ENCODE measurements at places on chromosomes 3 and 15.

DNA sequence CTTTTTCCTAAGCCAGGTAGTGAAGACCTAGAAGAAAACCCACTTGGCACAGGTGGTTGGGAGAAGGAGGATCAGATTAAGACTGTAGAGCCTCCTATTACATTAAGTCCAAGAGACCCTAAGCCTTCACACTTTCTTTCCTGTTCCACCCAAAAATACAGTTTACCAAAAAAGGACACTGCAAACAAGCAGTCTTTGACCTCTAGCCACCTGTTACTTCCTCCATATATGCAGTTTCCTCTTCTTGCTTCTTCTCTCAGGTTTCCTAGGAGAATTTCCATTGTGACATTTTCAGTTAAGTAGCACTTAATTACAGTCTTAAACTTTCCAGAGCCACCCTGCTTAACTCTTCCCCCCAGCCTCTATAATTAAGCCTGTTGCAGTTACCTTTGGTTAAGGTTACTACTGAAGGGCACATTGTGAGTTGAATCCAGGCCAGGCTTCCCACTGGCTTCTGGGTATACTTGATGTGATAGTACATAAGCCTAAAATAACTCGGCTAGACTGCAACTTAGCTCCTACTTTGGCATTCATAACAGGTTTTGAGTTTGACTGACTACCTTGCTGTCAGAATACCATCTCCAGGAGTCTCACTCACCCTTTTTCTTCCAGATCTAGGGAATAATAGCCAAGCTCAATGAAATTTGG lies 114.2 kb upstream of the UMPS start:
- H3K27ac ChIP-seq, result no peak overlapping the region
- H3K4me3 ChIP-seq, result no peak overlapping the region
- H3K36me3 ChIP-seq, result no peaks in the 10 kb centered on the region
- no peaks in the 10 kb centered on the region for H3K27me3 ChIP-seq
- H3K4me1 ChIP-seq, result 0 out of 2 replicates have a peak, but pooled peaks cover 1% of the 10 kb centered on the region

DNA sequence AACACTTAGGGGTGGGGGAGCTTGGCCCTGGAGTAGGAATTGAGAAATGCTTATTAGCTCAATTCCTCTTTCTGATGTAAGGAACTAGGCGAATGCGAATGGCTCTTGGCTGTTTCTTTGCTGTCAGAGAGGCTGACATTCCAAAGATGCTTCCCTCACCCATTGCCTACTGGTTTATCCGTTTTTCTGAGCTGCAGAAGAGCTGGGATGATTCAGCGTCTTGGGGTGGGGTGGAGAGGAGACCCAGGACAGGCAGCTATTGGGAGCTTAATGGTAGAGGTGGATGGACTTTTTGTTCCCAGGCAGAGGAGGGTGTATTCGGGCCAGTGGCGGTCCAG lies 9.8 kb downstream of the PLEKHO2 start:
- no peak overlapping the region for H3K4me3 ChIP-seq
- peaks cover 16% of the 10 kb centered on the region for H3K36me3 ChIP-seq
- DNase-seq, result no peak
- H3K27me3 ChIP-seq, result no peaks in the 10 kb centered on the region

- no peaks in the 10 kb centered on the region for H3K4me1 ChIP-seq
- no peaks in the 10 kb centered on the region for H3K27me3 ChIP-seq
- DNase-seq, result no peak
- no peaks in the 10 kb centered on the region for H3K36me3 ChIP-seq
Measured at GRCh38 chr15:57486833-57487232, 104.9 kb upstream of the MYZAP start.

DNA sequence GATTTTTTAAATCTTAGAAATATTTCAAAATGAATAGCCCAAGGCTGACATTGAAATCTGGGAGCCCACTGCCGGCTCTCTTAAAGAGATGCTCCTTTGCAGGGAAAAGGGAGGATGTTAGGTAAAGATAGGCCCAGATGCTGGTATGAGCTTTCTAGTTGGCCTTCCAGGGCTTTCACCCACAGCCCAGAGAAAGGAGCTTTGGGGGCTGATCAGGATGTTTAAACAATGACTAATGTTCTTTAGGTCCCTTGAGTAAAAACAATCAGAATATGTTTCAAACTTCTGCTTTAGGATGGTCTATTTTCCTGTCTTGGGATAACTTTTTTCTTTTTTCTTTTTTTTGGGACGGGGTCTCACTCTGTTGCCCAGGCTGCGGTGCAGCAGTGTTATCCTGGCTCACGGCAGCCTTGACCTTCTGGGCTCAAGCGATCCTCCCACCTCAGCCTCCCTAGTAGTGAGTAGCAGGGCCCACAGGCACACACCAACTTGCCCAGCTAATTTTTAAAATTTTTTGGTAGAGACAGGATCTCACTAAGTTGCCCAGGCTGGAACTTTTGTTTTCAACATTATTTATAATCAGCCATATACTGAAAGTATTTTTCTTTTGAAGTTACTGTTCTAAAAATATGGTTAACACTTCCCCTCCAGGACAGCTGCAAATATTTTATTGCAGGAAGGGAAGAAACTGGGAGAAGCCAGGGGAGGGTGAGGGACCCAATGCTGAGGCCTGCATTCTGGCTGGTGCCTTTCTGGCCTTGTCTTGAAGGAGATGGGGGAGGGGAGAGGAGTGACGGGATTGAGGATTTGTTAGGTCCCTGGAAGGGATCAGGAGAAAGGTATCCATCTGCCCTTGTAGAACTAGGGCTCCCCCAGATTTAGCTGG lies 70.1 kb downstream of the TRAK1 start:
- H3K36me3 ChIP-seq, result no peaks in the 10 kb centered on the region

GRCh38 chr3:196792771-196793170 lies 53.1 kb downstream of the PAK2 start:
- no peaks in the 10 kb centered on the region for H3K27me3 ChIP-seq
- H3K36me3 ChIP-seq, result no peaks in the 10 kb centered on the region
- DNase-seq, result no peak
- H3K27ac ChIP-seq, result no peak overlapping the region
- H3K4me3 ChIP-seq, result no peak overlapping the region
- peaks cover 2% of the 10 kb centered on the region for H3K4me1 ChIP-seq

DNA sequence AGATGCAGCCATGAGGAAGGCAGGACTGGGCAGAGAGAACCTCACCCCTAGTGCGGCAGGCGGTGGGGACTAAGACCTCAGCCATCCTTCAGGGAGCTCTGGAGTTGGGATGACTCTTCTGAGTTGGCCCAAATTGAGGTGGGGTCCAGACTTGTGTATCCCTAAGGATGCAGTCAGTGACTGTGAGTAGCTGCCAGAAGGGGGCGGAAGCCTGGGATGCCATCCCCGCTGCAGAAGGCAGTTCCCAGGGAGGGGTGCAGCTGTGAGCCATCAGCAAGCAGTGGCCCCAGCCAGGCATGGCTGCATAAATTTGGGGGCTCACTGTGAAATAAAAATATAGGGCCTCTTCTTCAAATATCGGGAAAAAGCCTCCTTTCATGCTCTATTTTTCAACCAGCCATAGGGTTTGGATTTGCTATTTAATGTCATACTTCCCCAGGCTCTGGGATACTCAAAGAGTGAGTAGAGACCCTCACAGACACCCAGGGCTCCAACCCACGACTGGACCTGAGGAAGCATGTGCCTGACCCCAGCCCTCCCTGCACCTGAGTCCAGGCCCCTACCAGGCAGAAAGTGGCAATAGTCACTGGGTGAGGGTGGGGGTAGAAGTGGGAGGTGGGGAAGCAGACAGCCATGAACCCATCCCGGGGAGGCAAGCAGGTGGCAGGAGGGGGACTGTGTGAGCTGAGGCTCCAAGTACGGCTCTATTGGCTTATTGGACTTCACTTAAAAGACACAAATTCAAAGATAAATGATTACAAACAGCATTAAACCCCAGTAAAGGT lies 30.5 kb downstream of the GRK7 start:
- DNase-seq, result peak; percentile 50
- no peaks in the 10 kb centered on the region for H3K27me3 ChIP-seq
- H3K4me1 ChIP-seq, result peaks cover 10% of the 10 kb centered on the region
- no peaks in the 10 kb centered on the region for H3K36me3 ChIP-seq

GRCh38 chr3:137105277-137105977 lies 147.6 kb downstream of the IL20RB start:
- H3K27ac ChIP-seq, result no peak overlapping the region
- DNase-seq, result peak; percentile 72
- no peaks in the 10 kb centered on the region for H3K36me3 ChIP-seq

DNA sequence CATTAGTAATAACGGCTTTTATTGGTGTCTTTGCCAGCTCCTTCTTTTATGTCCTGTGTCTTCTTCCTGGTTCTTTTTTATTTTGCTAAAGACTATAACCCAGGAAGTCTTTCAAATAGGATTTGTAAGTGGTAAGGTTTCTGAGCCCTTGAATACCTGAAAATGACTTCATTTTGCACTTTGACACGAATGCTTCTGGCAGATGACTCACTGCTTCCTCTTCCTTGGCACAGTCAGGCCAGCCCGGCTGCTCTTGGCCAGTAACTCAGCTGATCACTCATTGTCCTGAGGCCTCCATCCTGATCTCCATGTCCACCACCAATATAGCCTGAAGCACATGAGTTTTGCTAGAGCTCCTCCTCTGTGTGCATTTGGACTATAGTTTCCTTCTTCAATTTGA lies 48.7 kb upstream of the NR2E3 start:
- no peaks in the 10 kb centered on the region for H3K36me3 ChIP-seq
- H3K4me1 ChIP-seq, result no peaks in the 10 kb centered on the region
- no peak for DNase-seq
- H3K4me3 ChIP-seq, result no peak overlapping the region
- no peak overlapping the region for H3K27ac ChIP-seq

GRCh38 chr3:82000773-82001172 lies 239.3 kb upstream of the GBE1 start:
- no peaks in the 10 kb centered on the region for H3K36me3 ChIP-seq
- H3K27ac ChIP-seq, result no peak overlapping the region
- H3K4me3 ChIP-seq, result no peak overlapping the region
- DNase-seq, result no peak
- no peaks in the 10 kb centered on the region for H3K27me3 ChIP-seq

- no peak overlapping the region for H3K27ac ChIP-seq
- H3K4me3 ChIP-seq, result no peak overlapping the region
- peaks cover 2% of the 10 kb centered on the region for H3K4me1 ChIP-seq
- no peak for DNase-seq
- no peaks in the 10 kb centered on the region for H3K27me3 ChIP-seq
Measured at GRCh38 chr3:169404520-169404890, 259.0 kb downstream of the MECOM start.

DNA sequence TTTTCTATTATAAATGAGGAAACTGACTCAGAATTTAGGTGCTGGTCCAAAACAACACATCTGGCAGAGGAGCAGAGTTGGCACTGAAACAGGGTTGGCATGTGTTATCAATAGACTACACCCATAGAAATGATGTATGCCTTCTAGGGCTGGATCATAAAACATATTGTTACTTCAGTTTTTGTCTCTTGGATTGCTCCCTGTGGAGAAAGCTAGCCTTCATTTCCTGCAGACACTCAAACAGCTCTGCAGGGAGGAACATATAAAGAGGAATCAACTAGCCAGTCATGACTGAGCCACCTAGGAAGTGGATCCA lies 507 bp upstream of the MRPL3 start:
- H3K27me3 ChIP-seq, result no peaks in the 10 kb centered on the region
- DNase-seq, result no peak
- no peak overlapping the region for H3K27ac ChIP-seq
- H3K4me1 ChIP-seq, result no peaks in the 10 kb centered on the region

DNA sequence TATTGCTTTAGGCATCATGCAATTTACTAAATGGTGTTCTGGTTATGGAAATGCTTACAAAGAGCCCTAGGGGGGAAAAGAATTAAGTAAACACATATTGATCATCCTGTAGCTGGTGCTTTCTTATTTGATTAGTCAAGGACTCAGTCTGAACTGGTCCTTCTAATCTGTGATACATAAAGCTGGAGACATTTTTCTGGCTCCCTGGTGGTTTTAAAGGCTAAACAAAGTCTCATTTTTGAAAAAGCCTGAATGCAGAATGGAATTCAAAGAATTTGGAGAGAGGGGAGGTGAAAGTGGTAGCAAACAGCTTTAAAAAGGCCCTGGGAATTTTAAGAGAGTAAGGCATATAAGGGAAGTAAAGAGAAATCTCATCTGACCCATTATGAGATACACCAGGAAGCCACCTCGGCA lies 149.7 kb downstream of the RBMS3 start:
- no peaks in the 10 kb centered on the region for H3K27me3 ChIP-seq
- H3K36me3 ChIP-seq, result no peaks in the 10 kb centered on the region
- H3K4me3 ChIP-seq, result no peak overlapping the region
- no peak for DNase-seq

DNA sequence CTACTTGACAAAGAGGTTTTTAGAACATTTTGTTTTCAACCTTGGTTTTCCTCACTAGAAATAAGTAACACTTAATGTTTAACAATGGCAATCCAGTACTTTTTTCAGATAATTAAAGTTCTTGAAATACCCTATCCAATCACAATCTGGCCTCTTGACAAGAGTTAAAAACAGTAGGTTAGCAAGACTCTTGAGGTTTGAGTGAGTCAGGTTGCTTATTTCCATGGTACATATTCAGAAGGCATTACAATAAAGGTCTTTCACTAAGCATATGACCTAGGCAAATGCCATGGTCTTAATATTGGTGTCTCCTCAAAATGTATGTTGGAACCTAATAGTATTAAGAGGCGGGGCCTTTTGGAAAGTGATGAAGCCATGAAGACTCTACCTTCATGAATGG lies 5.6 kb downstream of the SUCNR1 start:
- no peak overlapping the region for H3K4me3 ChIP-seq
- no peak for DNase-seq
- no peaks in the 10 kb centered on the region for H3K27me3 ChIP-seq
- no peaks in the 10 kb centered on the region for H3K36me3 ChIP-seq

- H3K4me1 ChIP-seq, result peaks cover 3% of the 10 kb centered on the region
- no peaks in the 10 kb centered on the region for H3K36me3 ChIP-seq
- H3K27me3 ChIP-seq, result no peaks in the 10 kb centered on the region
Measured at GRCh38 chr3:195003006-195003892, 267.7 kb downstream of the XXYLT1 start.

GRCh38 chr15:80876348-80876674 lies 97.1 kb downstream of the CEMIP start:
- no peaks in the 10 kb centered on the region for H3K36me3 ChIP-seq
- H3K4me1 ChIP-seq, result no peaks in the 10 kb centered on the region
- DNase-seq, result no peak
- H3K27ac ChIP-seq, result no peak overlapping the region

GRCh38 chr3:40725031-40725430 lies 200.3 kb downstream of the ZNF621 start:
- H3K27me3 ChIP-seq, result 0 out of 2 replicates have a peak, but pooled peaks cover 1% of the 10 kb centered on the region
- H3K27ac ChIP-seq, result no peak overlapping the region
- no peak overlapping the region for H3K4me3 ChIP-seq
- no peaks in the 10 kb centered on the region for H3K4me1 ChIP-seq
- DNase-seq, result no peak

DNA sequence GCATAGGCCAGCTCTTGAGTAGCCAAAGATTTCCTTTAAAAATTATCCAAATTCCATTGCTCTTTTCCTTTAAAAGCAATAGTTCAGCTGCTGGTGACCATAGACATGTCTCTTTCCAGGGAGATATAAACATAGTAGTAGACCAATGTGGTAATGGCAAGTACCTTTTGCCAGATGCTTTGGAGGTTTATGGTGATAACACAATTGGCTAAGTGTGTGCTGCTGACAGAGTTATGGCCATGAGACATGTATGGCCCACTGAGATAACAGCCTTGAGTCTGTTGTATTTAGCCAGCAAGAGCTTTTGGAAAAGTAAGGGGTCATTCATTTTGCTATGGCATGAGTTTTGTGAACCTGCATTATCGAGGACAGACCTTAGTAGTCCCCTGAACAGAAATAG lies 1146.8 kb downstream of the TUSC7 start:
- DNase-seq, result no peak
- no peaks in the 10 kb centered on the region for H3K27me3 ChIP-seq
- no peak overlapping the region for H3K4me3 ChIP-seq

GRCh38 chr15:47461652-47462141 lies 255.6 kb upstream of the SEMA6D start:
- no peak overlapping the region for H3K27ac ChIP-seq
- H3K4me1 ChIP-seq, result no peaks in the 10 kb centered on the region
- H3K4me3 ChIP-seq, result no peak overlapping the region
- no peaks in the 10 kb centered on the region for H3K27me3 ChIP-seq
- no peak for DNase-seq
